ENCODE measurements at places on chromosomes 1 and 21. TPM values are rescaled to one million over a fixed set of nuclear protein-coding genes. Genes with fewer than 3 reads are reported as not detected.

- DNase-seq = peak; percentile 71
These were observed 3.3 kb upstream of the IL23R start for GRCh38 chr1:67162954-67163353.

GRCh38 chr1:90443354-90443753, 273.7 kb downstream of the BARHL2 start:
- DNase-seq = no peak

DNA sequence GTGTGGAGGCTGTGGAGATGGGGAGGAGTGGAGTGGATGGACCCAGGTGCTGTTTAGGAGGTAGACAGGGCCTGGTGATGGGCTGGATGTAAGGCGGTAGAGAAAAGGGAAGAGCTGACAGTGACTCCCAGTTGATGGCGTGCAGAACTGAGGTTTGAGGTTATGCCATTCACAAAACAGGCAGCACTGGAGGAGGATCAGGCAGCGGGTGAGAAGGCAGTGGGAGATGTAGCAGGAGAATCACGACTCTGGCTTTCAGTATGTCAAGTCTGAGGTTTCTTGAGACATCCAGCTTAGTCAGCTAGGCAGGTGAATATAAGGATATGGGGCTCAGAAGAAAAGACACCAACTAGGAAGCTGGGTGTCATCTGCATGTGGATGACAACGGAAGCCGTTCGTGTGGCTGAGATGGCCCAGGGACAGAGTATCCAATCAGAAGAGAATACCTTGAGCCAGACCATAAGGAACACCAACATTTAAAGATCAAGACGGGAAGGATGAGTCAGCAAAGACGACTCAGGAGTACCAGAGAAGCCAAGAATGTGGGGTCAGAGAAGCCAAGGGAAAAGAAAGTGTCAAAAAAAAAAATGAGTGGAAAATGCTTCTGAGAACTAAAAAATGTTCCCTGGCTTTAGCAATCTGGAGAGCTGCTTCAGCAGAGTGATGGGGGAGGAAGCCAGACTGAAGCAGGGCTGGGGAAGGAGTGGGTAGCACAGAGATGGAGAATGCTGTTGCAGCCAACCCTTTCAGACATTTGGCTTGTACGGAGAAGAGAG, 15.2 kb downstream of the LRRN2 start:
- no peak for DNase-seq

DNA sequence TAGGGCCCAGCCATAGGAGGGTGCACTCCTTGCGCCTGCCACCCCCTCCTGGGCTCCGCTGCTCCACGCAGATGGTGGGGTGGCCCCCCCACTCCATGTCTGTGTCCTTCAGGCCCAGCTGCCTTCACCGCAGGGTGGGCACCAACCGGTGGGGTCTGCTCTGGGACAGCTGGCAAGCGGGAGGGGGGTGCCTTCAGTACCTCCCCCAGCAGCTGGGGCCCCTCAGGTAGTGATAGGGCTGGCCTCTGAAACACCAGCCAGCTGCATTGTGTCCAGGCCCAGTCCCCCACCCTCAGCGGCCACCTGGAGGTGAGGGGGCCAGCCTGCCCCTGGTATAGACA, 360 bp downstream of the GJC2 start:
- no peak for DNase-seq

DNA sequence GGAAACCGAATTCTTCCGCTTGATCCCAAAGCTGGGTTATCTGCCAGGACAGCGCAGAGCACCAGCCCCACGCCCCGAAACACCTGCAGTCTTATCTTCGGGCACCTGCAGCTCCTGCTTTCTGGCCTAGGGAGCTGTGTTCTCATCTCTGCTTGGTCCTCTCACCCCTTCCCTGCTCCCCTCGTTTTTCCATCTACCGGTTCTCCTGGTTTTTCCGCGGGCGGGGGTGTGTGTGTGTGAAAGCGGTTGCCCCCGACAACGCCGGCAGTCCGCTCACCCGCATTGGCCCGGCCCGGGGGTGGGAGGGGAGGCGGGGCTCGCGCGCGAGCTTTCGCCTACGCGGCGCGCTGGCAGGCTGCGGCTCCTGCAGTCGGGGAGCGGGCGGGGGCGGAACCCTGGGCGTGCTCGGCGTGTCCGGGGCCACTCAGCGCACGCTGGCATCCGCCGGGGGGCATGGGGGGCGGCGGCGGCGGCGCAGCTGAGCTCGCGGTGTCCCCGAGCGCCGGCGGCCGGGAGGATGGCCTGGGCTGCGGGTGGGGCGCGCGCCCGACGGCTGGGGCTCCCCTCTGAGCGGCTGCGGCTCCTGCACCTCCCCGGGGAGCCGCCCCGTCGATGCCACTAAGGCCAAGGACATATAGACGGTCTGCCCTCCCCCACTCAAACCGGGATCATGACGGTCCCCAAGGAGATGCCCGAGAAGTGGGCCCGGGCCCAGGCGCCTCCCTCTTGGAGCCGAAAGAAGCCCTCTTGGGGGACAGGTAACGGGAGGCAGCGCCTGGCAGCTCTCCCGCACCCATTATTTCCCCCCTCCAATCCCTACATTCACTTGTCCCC, 3.2 kb downstream of the ATP8B2 start:
- peak; percentile 89 for DNase-seq

GRCh38 chr1:155105604-155106011, 22.1 kb upstream of the EFNA1 start:
- no peak for DNase-seq

GRCh38 chr1:119564548-119564947, 57.5 kb downstream of the HSD3B1 start:
- DNase-seq = no peak

Gene NADK
- 78.0 TPM for total RNA-seq

Gene RIPPLY3
- not detected for total RNA-seq

Gene NTMT2
- not detected for total RNA-seq

Measured in activated CD4-positive, alpha-beta memory T cell treated with anti-CD3 and anti-CD28 coated beads, Interleukin-2, amount 10 ng/mL, durations not matched to agents 7 days and 5 days (primary cell).